ENCODE measurements at places on chromosomes 6 and 20.

DNA sequence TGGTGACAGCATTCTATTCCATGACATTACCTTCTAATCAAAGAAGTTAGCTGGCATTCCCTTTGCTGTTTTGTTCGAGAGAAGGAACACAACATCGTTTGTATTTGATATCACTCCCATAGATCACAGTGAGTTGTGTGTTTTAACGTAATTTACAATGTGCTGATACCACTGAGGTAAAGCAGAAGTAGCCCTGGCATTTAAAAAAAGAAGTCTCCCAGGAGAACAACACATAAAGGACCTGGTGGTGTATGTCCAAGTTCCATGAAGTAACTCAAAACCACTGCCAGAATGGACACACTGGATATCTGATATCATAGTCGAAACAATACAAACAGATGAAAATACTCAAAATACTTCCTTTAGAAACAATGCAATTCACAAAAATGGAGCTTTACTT, 351.7 kb downstream of the RNGTT start:
- DNase-seq = no peak

DNA sequence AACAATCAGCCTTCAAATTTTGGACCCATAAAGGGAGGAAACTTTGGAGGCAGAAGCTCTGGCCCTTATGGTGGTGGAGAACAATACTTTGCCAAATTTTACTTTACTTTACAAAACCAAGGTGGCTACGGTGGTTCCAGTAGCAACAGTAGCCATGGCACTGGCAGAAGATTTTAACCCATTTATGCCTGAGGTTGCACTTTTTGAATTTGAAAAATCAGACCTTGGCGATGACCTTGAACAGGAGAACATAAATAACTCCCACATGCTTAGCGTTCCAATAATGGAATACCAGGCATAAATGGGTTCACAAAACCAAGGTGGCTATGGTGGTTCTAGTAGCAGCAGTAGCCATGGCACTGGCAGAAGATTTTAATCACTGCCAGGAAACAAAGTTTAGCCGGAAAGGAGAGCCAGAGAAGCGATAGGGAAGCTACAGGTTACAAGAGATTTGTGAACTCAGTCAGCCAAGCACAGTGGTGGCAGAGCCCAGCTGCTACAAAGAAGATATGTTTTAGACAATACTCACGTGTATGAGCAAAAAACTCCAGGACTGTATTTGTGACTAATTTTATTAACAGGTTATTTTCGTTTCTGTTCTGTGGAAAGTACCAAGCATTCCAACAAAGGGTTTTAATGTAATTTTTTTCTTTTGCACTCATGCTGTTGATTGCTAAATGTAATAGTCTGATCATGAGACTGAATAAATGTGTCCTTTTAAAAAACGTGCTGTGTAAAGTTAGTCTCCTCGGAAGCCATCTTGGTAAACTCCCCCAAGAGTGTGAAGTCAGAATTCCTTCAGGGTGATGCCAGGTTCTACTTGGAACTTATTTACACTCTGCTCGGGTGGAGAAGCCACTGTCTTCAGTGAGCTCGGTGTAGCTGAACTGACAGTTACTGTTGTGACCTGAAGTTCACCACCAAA, 6.7 kb downstream of the SFT2D1 start:
- no peak for DNase-seq

DNA sequence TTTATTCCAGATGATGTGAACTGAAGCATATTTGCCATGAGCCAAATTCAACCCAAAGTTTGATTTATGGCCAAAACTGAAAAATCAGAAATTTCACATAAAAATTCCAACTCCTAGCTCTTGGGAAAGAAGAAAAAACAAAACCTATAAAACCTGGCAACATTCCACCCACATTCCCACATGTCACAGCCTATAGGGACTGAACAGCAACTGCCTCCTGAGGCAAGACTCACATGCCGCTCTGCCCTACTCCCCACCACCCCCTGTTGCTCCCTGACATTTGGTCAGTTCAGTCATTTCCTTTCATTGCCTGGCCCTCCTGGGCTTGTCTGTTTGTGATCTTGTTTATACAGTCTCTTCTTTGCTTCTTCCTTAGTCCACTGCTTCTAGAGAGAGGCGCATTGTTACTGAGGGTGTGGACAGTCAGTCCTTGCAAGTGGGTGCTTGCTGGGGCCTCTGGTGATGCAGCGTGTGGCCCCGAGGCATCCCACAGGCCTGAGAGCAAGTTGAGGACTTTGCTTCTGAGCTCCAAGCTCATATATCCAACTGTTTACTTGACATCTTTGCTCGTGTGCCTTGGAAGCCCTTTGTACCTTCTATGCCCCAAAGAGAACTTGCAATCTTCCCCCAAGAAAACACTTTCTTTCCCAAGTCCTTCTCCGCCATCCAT, 31.4 kb downstream of the NFATC2 start:
- no peak for DNase-seq

GRCh38 chr20:63090682-63091571, 84.2 kb upstream of the BHLHE23 start:
- DNase-seq = no peak

GRCh38 chr6:87115402-87116135, 20.7 kb upstream of the CGA start:
- DNase-seq = no peak

DNA sequence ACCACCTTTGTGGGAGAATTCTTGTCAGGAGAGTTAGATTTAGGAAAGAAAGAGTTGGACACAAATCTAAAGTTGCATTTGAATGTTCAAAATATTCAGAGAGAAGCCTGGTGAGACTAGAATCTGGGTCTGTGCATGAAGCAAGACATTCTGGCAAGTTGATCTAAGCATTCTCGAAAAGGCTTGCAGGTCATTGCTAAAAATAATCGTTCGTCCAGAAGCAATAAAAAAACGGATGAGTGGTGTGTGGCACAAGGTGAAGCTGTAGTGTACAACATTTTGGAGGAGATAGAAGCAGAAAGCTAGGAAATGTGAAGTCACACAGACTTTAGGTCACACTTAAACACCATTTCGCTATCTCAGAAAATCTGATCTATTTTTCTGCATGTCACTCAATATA, 114.9 kb upstream of the IFNGR1 start:
- DNase-seq = no peak
